ENCODE measurements at places on chromosomes 5 and 9.

GRCh38 chr9:133273098-133273497 is 1.9 kb downstream of the ABO start:
- DNase-seq, result no peak

DNA sequence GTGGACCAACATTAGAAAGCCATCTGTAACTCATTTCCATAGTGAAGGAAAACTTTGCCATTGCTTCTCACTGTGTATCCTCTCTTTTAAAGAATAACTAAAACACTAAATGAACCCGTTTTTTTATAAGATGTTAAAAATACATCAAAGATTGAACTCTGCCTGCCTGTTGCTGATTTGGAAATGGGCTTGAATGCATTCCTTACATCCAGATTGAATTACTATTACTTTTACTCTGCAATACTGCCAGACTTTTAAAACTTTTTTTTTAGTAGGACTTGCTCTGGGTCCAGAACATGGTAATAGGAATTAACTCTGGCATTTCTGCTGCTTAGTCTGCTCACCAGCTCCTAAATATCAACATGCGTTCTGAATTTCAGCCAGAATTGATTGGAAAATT is 176.8 kb upstream of the PAPPA start:
- no peak for DNase-seq

GRCh38 chr5:143056792-143057579 is 286.8 kb downstream of the ARHGAP26 start:
- DNase-seq, result no peak

- DNase-seq, result no peak
Measured at GRCh38 chr5:135032695-135032998, 1.4 kb downstream of the PITX1 start.

- no peak for DNase-seq
Measured at GRCh38 chr5:97363577-97363976, 180.5 kb upstream of the RIOK2 start.

DNA sequence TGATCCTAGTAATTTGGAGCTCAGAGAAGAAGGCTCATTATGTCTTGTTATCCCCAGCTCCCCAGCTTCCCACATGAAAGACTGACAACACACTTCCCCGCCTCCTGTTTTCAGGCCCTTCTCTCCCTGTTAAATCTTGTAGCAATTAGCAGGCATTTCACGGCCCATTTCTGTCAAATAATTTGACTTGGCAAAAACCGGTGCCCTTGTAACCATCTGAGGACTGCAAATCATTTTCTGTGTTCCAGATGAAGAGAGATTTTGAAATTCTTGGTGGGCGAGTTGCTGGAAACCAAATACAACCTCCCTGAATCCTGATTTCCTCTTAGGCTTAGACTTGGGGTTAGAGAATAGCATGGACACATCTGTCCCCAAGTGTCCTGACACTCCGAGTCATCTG is 109.7 kb downstream of the MSX2 start:
- no peak for DNase-seq

GRCh38 chr5:151019331-151019730 is 1.1 kb upstream of the GPX3 start:
- DNase-seq, result no peak
